Endothelial cell of umbilical vein (primary cell): ENCODE measurements at places on chromosomes 7 and 10. TPM values are rescaled to one million over a fixed set of nuclear protein-coding genes. Genes with fewer than 3 reads are reported as not detected.

THSD7A gene
- 2.8 and 3.3 TPM in 2 replicates for polyA plus RNA-seq

PLCE1 gene
- polyA plus RNA-seq: 0.01 and 0.02 TPM in 2 replicates

UFSP1 gene
- polyA plus RNA-seq: 0.84 and 1.1 TPM in 2 replicates

TRPV5 gene
- not detected in 2 replicates for polyA plus RNA-seq

GATA3 gene
- 7.2 and 9.3 TPM in 2 replicates for polyA plus RNA-seq

CUZD1 gene
- 1.4 and 1.6 TPM in 2 replicates for polyA plus RNA-seq

CPXM2 gene
- 1.8 and 1.9 TPM in 2 replicates for polyA plus RNA-seq

SAMD9 gene
- polyA plus RNA-seq: 0.68 and 0.92 TPM in 2 replicates

CNPY1 gene
- not detected in 2 replicates for polyA plus RNA-seq

KCP gene
- 0.03 TPM in 1 of 2 replicates, not detected in the other for polyA plus RNA-seq

CALHM2 gene
- 38.4 and 43.0 TPM in 2 replicates for polyA plus RNA-seq

POLR2J3 gene
- polyA plus RNA-seq: 40.7 and 41.0 TPM in 2 replicates

TRIM74 gene
- polyA plus RNA-seq: 0.07 TPM in 1 of 2 replicates, not detected in the other

VPS37D gene
- 2.1 and 2.9 TPM in 2 replicates for polyA plus RNA-seq

PIK3AP1 gene
- polyA plus RNA-seq: 0.04 TPM in 1 of 2 replicates, not detected in the other

MARVELD1 gene
- polyA plus RNA-seq: 67.3 and 72.5 TPM in 2 replicates

TMEM213 gene
- polyA plus RNA-seq: not detected in 2 replicates

ADIRF gene
- polyA plus RNA-seq: 3.7 and 10.9 TPM in 2 replicates

AVPI1 gene
- polyA plus RNA-seq: 3.7 and 5.9 TPM in 2 replicates

RPEL1 gene
- 0.04 and 0.11 TPM in 2 replicates for polyA plus RNA-seq

FAM20C gene
- polyA plus RNA-seq: 14.2 and 17.4 TPM in 2 replicates

CTNNA3 gene
- polyA plus RNA-seq: not detected in 2 replicates

GPR22 gene
- not detected in 2 replicates for polyA plus RNA-seq

NRP1 gene
- 104 and 122 TPM in 2 replicates for polyA plus RNA-seq

NMT2 gene
- polyA plus RNA-seq: 31.9 and 39.0 TPM in 2 replicates

PTPRE gene
- polyA plus RNA-seq: 36.8 and 37.3 TPM in 2 replicates

GLI3 gene
- 5.1 and 6.0 TPM in 2 replicates for polyA plus RNA-seq

CYP26A1 gene
- polyA plus RNA-seq: 0.95 and 1.4 TPM in 2 replicates

TRIM73 gene
- polyA plus RNA-seq: 0.89 and 1.6 TPM in 2 replicates

GJD4 gene
- not detected in 2 replicates for polyA plus RNA-seq

CELF2 gene
- polyA plus RNA-seq: 21.6 and 23.4 TPM in 2 replicates

KCND2 gene
- not detected in 2 replicates for polyA plus RNA-seq

OR2A5 gene
- polyA plus RNA-seq: not detected in 2 replicates
